ENCODE measurements at places on chromosomes 16 and 17.

DNA sequence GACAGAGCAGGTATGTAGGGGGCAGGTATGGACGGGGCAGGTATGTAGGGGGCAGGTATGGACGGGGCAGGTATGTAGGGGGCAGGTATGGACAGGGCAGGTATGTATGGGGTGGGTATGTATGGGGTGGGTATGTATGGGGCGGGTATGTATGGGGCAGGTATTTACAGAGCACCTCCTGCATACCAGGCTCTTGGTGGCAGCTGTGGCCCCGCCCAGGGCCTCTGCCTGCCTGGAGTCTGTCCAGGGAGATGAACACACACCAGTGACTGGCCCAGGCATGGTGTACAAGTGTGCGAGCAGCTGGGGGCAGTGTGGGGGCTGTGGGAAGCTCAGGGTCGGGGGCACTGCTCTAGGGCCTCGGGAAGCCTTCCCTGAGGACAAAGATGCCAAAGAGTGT lies 4.4 kb downstream of the RPL3L start:
- DNase-seq, result no peak

DNA sequence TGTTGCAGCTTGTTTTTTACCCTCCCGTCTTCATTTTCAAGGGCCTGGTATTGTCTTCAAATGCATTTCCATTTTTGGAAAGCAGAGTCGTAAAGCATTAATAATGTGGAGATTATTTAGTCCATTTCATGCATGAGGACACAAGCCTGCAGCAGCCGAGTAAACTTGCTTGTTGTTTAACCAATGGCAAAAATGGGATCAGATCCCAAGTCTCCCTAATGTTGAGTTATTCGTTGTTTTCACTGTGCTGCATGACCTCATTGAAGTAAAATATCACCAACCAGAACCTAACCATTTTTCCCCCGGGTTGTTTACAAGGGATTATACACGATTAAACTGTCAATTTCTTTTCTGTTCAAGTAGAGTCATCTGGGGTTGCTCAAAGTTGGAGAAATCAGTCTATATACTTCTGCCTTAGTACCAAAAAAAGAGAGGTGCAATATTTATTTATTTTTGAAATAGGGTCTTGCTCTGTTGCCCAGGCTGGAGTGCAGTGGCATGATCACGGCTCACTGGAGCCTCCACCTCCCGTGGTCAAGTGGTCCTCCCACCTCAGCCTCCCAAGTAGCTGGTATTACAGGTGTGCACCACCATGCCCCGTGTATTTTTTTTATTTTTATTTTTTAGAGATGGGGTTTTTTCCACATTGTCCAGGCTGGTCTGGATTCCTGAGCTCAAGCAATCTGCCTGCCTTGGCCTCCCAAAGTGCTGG lies 12.4 kb downstream of the AMZ2 start:
- DNase-seq, result no peak

GRCh38 chr17:41912925-41913324 lies 5.8 kb downstream of the ACLY start:
- no peak for DNase-seq

- no peak for DNase-seq
These were observed 16.1 kb downstream of the PIP4K2B start for GRCh38 chr17:38783227-38783626.

GRCh38 chr16:62190426-62190825 lies 154.2 kb upstream of the CDH8 start:
- no peak for DNase-seq

DNA sequence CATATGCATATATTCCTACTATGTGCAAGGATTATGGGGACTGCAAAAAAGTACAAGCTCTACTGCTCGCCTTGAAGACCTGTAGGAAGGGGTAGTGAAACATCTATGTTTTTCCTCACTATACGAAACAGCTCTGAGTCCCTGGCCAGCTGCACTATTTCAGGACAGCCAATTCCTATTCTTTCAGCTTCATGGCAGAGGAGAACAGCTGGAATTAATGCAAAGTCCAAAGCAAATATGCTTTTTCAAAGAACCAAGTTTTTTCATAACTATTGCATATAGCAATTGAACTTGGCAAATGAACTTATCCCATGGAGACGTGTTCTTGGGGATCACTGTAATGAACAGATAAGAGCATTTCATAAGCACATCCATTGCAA lies 122.3 kb downstream of the SPACA3 start:
- DNase-seq, result no peak

DNA sequence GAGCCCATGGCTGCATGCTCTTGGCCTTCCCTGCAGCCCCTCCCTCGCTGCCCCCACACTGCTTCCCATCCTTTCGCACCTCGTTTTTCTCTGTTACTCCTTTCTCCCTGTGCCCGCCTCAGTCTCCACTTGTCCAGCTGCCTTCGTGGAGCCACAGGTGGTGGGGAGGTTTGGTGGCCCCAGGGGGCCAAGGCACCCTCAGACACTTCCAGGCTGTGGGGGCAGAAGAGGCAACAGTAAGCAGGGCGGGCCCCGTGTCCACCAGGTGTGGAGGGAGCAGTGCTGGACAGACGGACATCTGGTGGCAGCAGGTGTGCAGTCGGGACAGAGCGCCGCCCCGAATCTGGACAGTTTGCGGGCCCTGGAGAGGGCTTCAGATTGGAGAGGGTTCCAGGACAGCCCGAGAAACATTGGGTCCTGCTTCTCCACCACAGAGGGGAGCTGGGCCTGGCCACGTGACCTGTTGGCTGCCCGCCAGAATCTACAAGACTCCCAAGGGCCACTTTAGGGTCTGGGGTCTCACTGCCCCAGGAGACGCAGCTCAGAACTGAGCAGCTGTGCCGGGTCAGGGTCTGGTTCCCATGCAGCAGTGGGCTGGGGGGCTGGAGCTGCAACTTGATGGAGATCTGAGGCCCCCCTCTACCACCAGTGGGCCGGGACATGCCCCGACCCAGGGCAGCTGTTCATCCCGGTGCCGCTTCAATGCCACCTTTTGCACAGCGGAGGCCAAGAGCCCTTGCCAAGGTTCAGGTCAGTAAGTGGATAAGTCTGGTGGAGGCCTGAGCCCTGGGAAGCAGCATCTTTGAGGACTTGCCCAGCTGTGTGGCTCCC lies 22.8 kb downstream of the BAHCC1 start:
- no peak for DNase-seq

DNA sequence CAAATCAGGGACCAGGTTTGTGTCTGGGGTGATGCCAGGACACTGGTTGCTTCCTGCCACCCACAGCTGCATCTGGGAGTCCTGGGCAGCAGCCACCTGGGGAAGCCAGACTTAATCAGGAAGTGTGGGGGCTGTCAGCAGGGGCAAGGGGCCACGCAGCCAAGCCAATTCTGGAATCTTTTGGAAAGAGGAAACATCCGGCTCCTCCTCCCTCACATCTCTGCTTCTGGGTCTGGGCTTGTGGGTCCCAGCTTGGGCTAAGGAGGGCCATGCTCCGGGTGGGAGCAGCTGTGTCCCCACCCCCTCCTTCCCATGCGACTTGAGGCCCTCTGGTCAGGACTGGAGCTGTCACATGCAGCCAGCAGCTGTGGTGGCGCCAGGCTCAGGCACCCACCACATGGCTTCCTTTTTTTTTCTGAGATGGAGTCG lies 37.0 kb upstream of the CCDC182 start:
- DNase-seq, result no peak

- peak; percentile 12 for DNase-seq
These were observed 202.4 kb downstream of the SEC14L1 start for GRCh38 chr17:77343031-77343800.

GRCh38 chr17:74198694-74199093 lies 4.8 kb upstream of the RPL38 start:
- DNase-seq, result no peak
